Fibroblast of the aortic adventitia (primary cell): ENCODE measurements at places on chromosomes 16 and 17. TPM values are rescaled to one million over a fixed set of nuclear protein-coding genes. Genes with fewer than 3 reads are reported as not detected.

- peak; percentile 46 for DNase-seq
Measured at GRCh38 chr17:50107790-50108414, 12.8 kb downstream of the PDK2 start.

KIF19 gene
- not detected in 2 replicates for total RNA-seq

DNA sequence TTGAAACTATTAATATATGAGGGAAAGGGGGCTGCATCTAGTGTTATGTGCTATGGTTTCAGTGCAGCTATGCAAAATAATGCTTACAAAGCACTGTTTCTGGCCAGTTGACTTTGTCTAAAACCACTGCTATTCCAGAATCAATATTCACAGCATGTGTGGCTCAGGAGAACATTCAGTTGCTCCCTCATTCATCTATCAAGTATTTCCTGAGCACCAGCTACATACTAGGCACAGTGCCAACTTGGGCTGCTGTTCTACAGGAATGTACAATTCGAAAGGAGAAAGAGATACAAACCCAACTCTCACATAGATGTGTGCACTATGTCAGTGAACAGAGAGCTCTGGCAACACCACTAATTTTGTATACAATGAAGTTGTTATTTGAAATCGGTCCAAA is 183.0 kb downstream of the PHKB start:
- peak; percentile 86 for DNase-seq

ARL5C gene
- 2.1 TPM in 1 of 2 replicates, not detected in the other for total RNA-seq

- DNase-seq, result no peak
Measured at GRCh38 chr17:35460354-35460851, 11.8 kb upstream of the SLFN13 start.

STRADA gene
- total RNA-seq, result 36.4 and 39.5 TPM in 2 replicates

- no peak for DNase-seq
Measured at GRCh38 chr16:78836802-78837491, 737.5 kb downstream of the WWOX start.

DNA sequence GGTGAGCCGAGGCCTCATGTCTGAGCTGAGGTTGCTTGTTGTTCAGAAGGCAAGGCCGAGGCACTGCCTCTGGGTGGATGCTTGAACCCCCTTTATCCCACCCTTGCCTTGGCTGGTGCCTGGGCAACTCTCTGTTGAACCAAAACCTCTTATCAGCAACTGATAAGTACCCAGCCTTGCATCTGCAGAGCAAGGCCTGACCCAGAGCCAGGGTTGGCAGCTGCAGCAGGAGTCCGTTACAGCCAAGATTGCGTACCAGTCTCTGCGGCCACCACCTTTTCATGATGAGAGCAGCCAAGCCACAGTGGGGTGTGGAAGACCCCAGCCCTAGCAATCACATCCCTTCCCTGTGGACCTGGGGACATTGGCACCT is 118.3 kb downstream of the RAB11FIP4 start:
- no peak for DNase-seq

DNA sequence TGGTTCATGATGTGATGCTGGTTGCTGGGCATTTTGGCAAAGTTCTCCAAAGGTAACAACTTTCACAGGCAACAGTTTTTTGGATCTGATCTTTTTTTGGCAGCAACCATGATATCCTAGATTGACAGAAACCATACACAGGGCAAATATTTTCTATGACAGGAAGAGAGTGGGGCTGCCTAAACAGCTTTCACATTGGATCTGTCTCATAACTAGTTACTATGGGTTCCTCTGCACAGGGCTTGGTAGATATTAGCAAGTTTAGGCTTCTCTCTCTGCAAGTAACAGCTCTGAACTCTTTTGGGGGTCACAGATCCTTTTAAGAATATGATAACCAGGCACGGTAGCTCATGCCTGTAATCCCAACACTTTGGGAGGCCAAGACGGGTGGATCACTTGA is 28.6 kb downstream of the COG4 start:
- DNase-seq, result no peak

- DNase-seq, result no peak
Measured at GRCh38 chr16:58842156-58842555, 108.0 kb upstream of the GOT2 start.

GRCh38 chr17:39200070-39200879 is at the start of gene RPL19:
Gene RPL19 (plus strand): TSS chr17:39200283. CDS start chr17:39200345, 62 bp downstream.
- peak; percentile 36 for DNase-seq

GRCh38 chr16:3596101-3596861 is 15.1 kb downstream of the SLX4 start:
- no peak for DNase-seq

DNA sequence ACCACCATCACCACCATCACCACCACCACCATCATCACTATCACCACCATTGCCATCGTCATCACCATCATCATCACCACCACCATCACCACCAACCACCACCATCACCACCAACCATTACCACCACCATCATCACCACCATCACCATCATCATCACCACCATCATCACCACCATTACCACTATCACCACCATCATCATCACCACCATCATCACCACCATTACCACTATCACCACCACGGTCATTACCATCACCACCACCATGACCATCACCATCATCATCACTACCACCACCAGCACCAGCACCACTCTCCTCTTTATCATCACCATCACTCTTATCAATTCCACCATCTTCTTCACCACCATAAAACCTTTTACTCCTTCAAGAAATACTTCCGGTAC is 1.1 kb upstream of the TMEM114 start:
- no peak for DNase-seq

- no peak for DNase-seq
Measured at GRCh38 chr17:45867171-45867570, 22.5 kb downstream of the SPPL2C start.

- DNase-seq, result no peak
Measured at GRCh38 chr17:50118076-50118827, 11.7 kb downstream of the SAMD14 start.

GRCh38 chr16:58792188-58792587 is 58.1 kb upstream of the GOT2 start:
- DNase-seq, result no peak
